Glutamatergic neuron (in vitro differentiated cells): ENCODE measurements at places on chromosomes 4 and X. TPM values are rescaled to one million over a fixed set of nuclear protein-coding genes. Genes with fewer than 3 reads are reported as not detected.

The TREX2 gene
- 0.29 TPM for total RNA-seq

The FGF5 gene
- total RNA-seq, result not detected

DNA sequence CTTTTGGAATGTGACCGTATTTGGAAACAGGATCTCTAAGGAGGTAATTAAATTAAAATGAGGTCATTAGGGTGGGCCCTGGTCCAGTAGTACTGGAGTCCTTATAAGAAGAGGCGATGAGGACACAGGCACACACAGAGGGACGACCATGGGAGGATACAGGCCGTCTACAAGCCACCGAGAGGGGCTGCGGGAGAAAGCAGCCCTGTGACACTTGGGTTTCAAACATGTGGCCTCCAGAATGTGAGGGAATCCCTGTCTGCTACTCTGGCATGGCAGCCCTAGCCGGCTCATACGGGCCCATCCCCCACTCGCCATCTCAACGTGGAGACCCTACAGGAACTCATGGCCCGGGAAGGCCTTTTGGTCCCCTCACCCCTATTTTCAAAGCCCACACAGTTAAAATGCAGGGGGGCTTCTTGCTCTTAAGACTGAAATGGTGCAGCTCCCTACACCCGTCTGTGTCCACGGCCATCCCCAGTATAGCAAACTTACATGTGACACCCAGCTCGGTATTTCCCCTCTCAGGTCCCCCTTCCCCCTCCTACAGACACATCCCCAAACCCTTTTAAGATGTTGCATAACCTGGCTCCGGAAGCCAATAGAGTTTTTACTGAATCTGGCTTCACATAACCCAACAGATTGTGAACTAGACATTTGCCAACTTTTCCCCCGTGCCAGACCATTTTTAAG is 124.1 kb upstream of the TBL1X start:
- peaks cover 13% of the 10 kb centered on the region for H3K4me1 ChIP-seq
- peak overlapping the region; percentile 25 for H3K4me3 ChIP-seq
- H3K36me3 ChIP-seq, result no peaks in the 10 kb centered on the region
- peak; percentile 28 for DNase-seq

DNA sequence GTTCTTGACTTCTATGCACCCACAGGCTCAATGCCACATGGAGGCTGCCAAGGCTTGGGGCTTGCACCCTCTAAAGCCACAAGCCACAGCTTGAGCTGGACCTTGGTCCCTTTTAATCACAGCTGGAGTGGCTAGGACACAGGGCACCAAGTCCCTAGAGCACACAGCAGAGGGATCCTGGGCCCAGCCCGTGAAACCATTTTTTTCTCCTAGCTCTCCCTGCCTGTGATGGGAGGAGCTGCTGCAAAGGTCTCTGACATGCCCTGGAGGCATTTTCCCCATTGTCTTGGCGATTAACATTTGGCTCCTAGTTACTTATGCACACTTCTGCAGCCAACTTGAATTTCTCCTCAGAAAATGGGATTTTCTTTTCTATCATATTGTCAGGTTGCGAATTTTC is 410.9 kb downstream of the GRID2 start:
- DNase-seq, result no peak
- no peak overlapping the region for H3K4me3 ChIP-seq
- H3K27me3 ChIP-seq, result no peaks in the 10 kb centered on the region
- no peaks in the 10 kb centered on the region for H3K4me1 ChIP-seq
- no peaks in the 10 kb centered on the region for H3K36me3 ChIP-seq

DNA sequence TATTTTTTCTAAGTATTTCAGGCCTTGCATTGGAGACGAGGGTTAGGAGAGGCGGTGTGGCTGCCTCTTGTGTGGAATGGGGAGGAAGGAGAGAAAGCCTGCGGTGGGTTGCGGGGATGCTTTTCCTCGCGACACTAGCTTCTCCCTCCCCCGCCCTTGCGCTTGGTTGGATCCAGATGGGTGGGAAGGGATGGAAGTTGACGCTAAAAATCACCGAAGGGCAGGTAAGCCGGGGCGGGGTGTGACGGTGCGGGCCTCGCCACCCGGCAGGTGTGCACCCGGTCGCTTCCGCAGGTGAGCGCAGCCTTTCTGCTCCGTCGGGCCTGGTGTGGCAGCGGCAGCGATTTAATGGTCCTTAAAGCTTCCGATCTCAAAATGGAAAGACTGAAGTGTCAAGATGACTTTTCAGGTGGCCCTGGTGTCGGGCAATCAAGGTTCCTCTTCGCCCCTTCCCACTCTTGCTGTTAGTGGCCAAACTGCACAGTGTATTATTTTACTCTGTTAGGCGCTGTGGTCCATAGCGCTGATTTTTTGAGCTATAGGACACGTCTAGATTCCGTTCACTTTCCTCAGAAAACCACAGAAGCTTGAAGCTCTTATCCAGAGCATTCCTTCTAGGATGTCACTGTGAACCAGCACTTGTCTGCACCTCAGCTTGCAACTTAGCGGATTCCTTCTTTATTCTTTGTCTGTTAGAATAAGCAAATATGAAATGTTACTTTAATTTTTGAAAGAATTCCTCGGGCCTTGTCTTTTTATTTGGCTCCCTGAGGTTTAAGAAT is 765 bp downstream of the ENOPH1 start:
- peaks cover 9% of the 10 kb centered on the region for H3K27me3 ChIP-seq
- peaks cover 11% of the 10 kb centered on the region for H3K36me3 ChIP-seq
- H3K4me3 ChIP-seq, result peak overlapping the region; percentile 99
- DNase-seq, result peak; percentile 36

DNA sequence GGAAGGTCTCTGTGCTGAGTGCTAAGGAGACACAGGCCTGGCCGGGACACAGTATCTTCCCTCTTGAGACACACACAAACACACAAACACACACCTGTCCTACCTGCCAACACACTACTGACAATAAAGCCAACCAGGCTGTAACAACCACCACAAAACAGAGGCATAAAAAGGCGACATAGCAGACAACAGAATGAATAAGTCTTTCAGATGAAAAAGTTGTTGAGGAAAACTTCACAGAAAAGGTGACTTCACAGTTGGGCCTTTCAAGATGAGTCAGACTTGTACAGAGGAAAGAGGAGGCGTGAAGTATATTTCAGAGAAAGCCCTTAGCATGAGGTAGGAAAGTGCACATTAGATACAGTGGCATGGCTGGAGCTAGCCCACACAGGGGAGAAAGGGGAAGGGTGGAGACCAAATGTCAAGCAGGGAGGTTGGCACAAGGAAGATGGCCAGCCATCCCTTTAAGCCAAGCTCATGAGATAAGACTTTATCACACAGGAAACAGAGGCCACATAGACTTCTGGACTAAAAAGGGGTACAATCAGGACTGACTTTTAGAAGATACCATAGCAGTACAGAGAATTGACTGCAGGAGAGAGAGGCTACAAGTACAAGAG is 54.0 kb downstream of the SLC9A7 start:
- DNase-seq, result no peak
- no peak overlapping the region for H3K27ac ChIP-seq
- H3K36me3 ChIP-seq, result no peaks in the 10 kb centered on the region
- no peaks in the 10 kb centered on the region for H3K27me3 ChIP-seq
